ENCODE measurements at places on chromosomes 12 and 14.

- no peak for ATAC-seq
Measured at GRCh38 chr12:89087149-89087825, 265.0 kb downstream of the DUSP6 start.

- ATAC-seq = no peak
Measured at GRCh38 chr14:55926007-55926406, 192.2 kb upstream of the PELI2 start.

- no peak for ATAC-seq
Measured at GRCh38 chr12:66829660-66830325, 150.9 kb upstream of the GRIP1 start.

DNA sequence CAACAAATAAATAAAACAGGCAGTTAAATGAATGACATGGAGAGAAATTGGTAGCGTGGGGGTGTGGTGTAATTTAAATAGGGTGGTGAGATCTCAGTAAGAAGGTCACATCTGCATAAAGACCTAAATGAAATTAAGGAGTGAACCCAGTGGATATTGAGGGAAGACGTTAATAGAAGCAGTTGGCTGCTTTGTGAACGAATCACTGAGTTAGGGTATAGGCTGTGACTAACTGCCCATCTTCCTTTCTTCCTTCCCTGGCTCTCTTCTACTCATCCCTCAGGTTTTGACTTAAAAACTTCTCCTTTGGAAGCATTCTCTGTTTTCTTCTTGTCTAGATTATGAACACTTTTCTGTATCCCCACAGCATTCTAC, 64.7 kb downstream of the BTG1 start:
- no peak for ATAC-seq

DNA sequence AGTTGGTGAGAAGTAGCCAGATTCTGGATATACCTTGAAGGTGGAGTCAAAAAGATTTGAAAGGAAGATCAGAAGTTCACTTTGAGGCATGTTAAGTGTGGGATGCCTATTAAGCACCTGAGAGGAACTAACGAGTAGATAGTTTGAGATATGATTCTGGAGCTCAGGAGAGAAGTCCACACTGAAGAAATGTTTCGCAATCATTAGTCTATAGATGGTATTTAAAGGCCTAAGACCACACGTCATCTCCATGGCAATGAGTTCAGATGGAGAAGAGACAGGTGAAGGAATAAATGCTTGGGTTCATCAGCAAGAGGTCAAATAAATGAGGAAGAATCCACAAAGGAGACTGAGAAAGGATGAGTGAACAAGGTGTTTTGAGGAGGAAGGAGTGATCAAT, 192.9 kb upstream of the NEDD1 start:
- no peak for ATAC-seq
